ENCODE measurements at places on chromosomes 11 and 22. TPM values are rescaled to one million over a fixed set of nuclear protein-coding genes. Genes with fewer than 3 reads are reported as not detected.

KCNQ1OT1 gene
- 1.5 TPM for total RNA-seq

DNA sequence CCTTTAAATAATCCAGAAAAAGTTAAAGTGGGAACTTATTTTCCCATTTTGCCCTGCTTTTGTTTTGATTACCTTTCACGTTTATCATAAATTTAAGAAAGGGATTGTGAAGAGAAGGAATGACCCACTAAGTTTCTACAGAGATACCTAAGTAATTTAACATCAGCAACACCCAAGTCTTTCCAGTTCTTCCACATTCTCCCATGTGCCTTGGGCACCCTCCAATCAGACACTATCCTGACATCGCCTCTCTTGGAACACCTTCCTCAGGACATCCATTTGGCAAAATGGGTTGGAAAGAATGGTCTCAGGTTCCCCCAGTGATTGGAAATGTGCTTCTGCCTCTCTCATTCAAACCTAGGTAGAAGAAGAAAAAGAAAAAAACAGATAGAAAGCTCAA, 6.3 kb downstream of the BBOX1 start:
- no peak for DNase-seq

DNA sequence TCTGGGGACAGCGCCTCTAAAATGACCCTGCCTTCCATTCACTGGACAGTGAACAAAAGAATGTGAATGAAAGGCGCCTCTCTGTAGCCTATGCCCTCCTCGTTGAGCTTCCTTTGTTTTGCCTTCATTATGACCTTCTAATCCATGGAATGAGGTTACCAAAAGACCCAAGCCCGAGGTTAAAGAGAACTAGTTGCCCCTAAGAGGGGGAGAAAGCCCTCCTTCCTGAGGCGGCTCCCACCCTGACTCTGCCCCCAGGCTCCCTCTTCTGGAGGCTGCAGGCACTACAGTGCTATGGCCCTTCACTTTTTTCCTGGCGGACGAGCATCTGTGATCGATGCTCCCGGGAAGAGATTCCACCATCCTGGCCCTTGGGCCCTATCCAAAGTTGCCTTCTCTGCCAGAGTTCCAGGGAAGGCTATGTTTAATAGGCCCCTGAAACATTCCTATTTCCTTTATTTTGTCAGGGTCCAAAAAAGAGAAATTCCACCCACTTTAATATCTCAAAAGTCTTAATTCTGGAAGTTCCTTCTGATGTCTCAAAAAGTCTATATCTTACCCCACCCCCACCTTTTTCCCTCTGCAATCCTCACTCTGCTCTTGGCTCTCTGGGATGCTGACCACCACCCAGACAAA, 147.3 kb downstream of the FEZ1 start:
- DNase-seq: peak; percentile 60

FAM180B gene
- not detected for total RNA-seq

DNA sequence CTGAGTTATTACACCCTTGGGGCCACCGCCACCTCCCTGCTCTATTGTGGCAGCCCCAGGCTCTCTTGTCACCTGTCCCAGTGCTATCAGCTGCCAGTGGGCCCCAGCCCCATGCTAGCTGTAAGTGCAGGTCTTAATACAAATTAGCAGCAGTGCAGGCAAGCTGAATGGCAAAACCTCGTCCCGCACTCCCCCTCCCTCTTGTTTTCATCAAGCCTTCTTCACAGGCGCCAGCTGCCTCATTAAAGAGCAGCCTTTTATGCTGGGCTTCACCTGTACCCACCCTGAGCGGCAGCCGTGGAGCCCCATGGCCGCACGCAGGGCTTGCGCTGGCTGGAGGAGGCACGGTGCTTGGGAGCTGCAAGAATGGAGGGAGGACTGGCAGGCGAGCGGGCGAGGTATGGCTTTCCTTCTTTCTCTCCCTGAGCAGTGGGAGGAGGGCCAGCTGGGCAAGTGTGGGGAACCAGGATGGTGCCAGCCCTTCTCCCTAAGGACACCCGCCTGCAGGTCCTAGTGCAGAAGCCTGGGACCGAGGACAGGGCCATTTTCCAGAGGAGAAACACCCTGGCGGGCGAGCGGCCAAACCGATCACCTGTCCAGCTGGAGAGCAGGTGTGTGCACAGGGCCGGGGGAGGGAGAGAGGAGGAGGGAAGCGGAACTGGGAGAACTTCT, 70.7 kb downstream of the FLI1 start:
- no peak for DNase-seq

DNA sequence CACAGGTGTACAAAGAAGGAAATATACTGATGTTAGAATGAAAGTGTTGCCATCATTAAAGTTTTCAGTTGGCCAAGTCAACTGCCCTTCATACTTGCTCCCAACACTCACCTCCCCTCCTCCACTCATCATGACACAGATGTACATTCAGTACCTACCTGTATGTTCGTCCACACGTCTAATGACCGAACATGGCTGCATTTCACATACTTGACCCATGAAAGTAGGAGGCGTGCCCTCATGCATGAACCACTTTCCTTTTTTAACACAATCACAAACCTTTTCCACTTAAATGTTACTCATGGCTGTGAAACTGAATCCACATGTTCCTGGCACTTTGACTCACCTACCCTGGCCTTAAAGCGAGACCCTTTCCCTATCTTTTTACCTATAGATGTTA, 3.2 kb upstream of the BUD13 start:
- no peak for DNase-seq

ZNF408 gene
- total RNA-seq: 7.9 TPM

DNA sequence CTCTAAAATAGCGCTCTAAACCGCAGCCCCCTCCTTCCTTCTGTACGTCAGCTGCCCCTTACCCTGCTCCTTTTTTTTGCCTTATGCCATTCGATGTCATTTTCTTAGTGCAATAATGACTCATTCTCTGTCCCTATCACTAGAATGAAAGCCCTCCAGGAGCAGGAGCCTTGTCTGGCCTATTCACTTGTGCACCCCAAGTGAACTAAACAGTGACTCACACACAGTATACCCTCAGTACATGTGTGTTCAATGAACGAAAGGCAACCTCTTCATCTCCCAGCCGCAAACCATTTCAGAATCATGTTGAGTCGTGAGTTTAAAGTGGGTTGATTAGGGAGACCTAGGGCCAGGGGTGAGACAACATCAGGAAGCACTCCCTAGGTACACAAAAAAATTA, 50.7 kb upstream of the SPATA19 start:
- no peak for DNase-seq

GRCh38 chr11:44032299-44033085, 15.3 kb upstream of the ACCSL start:
- DNase-seq: no peak

- no peak for DNase-seq
These were observed 46.4 kb downstream of the CD82 start for GRCh38 chr11:44611687-44612434.

- DNase-seq: peak; percentile 97
These were observed 50.5 kb downstream of the MAPK1 start for GRCh38 chr22:21816787-21817496.

DNA sequence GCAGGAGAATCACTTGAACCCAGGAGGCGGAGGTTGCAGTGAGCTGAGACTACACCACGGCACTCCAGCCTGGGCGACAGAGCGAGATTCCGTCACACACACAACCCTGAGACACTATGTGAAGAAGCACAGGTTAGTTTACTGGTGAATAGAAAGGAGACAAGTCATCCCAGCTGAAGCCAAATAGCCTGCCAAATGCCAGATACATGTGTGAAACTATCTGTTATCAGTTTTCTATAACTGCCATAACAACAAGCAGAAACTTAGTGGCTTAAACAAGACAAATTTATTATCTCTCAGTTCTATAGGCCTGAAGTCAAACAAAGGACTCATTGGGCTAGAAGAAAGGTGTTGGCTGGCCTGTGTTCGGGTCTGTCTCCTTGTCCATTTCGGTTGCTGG, 88.0 kb upstream of the CHRM4 start:
- DNase-seq: no peak

DNA sequence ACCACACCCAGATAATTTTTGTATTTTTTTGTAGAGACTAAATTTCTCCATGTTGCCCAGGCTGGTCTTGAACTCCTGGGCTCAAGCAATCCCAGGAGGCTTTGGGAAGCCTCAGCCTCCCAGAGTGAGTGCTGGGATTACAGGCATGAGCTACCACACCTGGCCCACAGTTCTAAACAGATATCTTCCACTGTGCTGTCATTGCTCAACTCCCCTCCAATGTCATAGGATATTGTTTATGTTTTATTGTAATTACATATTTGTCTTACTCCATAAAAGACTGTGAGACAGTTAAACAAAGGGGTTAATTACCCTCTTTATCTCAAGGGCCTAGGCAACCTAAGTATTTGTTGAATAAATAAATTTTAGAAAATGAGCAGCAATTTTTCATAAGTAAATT, 204.2 kb downstream of the GRM5 start:
- no peak for DNase-seq

- no peak for DNase-seq
These were observed 16.9 kb downstream of the GAB2 start for GRCh38 chr11:78400702-78401101.

DNA sequence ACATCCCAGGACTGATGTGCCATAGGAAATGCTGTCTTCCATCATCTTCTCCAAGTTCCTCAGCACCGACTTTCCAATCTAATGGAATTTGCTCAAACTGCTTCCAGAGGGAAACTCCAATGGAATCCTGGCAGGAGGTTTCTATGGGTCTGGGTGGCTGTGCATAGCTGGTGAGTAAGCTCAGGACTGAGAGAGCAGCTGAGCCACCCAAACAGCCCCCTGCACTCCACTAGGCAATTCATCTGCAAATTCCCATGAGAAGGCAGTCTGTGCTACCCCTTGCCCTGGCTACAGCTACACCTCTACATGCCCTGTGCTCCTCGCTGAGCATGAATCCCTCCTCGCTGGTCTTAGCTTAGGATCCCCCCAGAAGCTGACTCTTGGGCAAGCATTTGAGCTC, 127.9 kb upstream of the CSNK2A3 start:
- no peak for DNase-seq

GRCh38 chr22:41521126-41521525, 23.1 kb downstream of the POLR3H start:
- DNase-seq: no peak

- no peak for DNase-seq
These were observed at the start of gene GNAZ for GRCh38 chr22:23070418-23071229. Gene GNAZ, plus strand, starts transcription at chr22:23070519. Its CDS starts 25,177 bp downstream, at chr22:23095696.

THY1 gene
- 0.28 TPM for total RNA-seq

GRCh38 chr22:26713823-26714449, 56.5 kb downstream of the MIAT start:
- DNase-seq: peak; percentile 71

GSTT2 gene
- not detected for total RNA-seq

GRCh38 chr11:2375964-2376551, 1.1 kb upstream of the CD81 start:
- no peak for DNase-seq

- DNase-seq: peak; percentile 66
These were observed 12.3 kb upstream of the TUB start for GRCh38 chr11:8068605-8069221.

GRCh38 chr11:2909133-2909902, 19.9 kb downstream of the PHLDA2 start:
- DNase-seq: no peak

DNA sequence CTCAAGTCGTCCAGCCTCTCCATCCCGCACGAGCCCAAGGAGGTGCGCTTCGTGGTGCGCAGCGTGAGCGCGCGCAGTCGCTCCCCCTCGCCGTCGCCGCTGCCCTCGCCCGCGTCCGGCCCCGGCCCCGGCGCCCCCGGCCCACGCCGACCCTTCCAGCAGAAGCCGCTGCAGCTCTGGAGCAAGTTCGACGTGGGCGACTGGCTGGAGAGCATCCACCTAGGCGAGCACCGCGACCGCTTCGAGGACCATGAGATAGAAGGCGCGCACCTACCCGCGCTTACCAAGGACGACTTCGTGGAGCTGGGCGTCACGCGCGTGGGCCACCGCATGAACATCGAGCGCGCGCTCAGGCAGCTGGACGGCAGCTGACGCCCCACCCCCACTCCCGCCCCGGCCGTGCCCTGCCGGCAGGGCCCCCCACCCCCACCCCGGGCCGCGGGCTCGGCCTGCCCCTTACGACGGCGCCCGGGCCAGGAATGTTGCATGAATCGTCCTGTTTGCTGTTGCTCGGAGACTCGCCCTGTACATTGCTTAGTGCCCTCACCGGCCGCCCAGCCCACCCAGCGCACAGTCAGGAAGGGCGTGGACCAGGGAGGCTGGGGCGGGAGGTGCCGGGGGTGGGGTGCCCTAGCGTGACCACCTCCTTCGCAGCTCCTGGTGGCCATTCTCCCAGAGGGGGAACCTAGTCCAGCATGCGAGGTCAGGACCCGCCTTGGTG, 6.9 kb upstream of the ACR start:
- DNase-seq: no peak

DNA sequence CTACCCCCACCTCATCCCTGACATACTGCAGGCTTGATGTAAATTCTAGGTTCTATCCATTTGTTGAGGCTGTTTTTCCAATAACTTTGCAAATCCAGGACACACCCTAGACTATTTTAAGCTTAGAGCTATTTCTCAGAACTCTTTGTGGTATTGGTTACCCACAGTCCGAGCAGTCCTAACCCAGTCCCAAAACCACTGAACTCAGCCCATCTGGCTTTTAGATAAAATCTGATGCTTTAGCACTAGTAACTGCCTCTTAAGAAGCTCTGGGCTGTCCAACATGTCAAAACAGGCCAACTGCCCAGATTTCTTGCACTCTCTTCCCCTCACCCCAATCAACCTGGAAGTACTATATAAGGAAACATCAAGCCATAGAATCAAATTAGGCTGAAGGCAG, 344.4 kb upstream of the CADM1 start:
- DNase-seq: no peak

DNA sequence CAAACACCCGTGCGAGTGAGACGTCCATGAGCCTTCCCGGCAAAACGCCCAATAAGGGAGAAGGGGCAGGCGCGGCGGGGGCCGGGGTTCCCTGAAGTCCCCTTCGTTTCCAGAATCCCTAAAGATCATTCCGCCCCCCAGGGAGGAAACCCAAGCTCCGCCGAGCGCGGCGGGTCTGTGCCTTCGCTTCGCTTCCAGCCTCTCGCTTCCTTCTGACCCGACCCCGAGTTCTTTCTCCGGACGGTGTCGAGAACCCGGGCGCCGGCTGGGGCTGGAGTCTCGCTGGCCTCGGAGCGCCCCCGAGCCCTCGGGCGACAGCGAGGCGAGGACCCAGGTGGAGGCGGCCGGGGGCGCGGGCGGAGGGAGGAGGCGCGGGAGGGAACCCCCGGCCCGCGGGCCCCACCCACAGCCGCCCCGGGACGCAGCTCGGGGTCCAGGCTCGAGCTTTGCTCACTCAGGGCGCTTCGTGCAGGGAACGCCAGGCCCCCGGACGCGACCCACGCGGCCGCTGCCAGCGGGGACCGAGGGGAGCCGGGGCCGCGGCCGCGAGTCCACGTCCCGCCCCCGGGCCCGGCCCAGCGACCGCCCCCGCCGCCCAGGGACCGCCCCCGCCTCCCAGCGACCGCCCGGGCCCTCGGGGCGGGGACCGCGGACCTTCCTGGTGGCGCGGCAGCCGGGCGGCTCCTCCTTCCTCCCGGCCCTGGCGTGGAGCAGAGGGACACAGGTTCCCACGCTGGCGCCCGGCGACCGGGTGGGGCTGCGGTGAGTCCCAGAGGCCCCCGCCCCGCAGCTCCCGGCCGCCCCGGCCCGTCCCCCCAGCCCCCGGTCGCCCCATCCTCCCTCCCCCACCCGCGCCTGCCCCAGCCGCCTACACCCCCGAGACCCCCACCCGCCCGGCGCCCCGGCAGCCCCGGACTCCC, at the start of gene PGGHG:
PGGHG (plus strand) TSS at position 649 of the 920 bp plus-strand sequence. CDS start 691 bp downstream, outside the sequence.
- DNase-seq: peak; percentile 43

- no peak for DNase-seq
These were observed 1.2 kb downstream of the ALDH3B1 start for GRCh38 chr11:68011051-68011943.

- no peak for DNase-seq
These were observed 95.0 kb downstream of the PDE2A start for GRCh38 chr11:72578991-72579815.

TSPAN18 gene
- total RNA-seq: 48.3 TPM

Data from dermis blood vessel endothelial cell (primary cell).